Activated naive CD4-positive, alpha-beta T cell (primary cell): ENCODE measurements at places on chromosomes 3 and 15.

- peak; percentile 44 for DNase-seq
These were observed 57.5 kb upstream of the HERC1 start for GRCh38 chr15:63891079-63891767.

GRCh38 chr3:101195951-101196713 is 124.2 kb downstream of the IMPG2 start:
- no peak for DNase-seq

- DNase-seq = peak; percentile 55
These were observed 421 bp downstream of the KLHL18 start for GRCh38 chr3:47283193-47283537.

GRCh38 chr3:45321607-45322391 is 66.6 kb upstream of the LARS2 start:
- no peak for DNase-seq

GRCh38 chr3:156772588-156773206 is 53.5 kb upstream of the LEKR1 start:
- DNase-seq = no peak

DNA sequence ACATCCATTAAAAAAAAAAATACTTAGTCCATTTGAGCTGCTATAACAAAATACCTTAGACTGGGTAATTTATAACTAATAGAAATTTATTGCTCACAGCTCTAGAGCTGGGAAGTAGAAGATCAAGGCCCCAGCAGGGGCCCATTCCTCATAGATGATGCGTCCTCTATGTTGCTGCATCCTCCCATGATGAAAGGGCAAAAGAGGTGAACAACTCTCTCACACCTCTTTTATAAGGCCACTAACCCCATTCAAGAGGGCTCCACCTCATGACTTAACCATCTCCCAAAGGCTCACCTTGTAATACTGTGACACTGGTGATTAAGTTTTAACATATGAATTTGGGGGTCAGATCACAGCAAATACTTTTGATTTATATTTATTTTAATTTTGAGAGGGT is 3.0 kb upstream of the TLNRD1 start:
- DNase-seq = no peak

- DNase-seq = no peak
These were observed 30.5 kb upstream of the NR1I2 start for GRCh38 chr3:119751423-119751822.

GRCh38 chr3:36312351-36312750 is 68.0 kb upstream of the STAC start:
- DNase-seq = no peak

GRCh38 chr15:52256930-52257733 is 38.5 kb downstream of the MYO5C start:
- DNase-seq = no peak

- DNase-seq = no peak
These were observed 427.4 kb upstream of the PPP2R3A start for GRCh38 chr3:135538123-135538522.
